GM12878 (cell line): ENCODE measurements at places on chromosomes 7 and 10.

GRCh38 chr10:3805201-3805790, 20.3 kb upstream of the KLF6 start:
- DNase-seq: peak; percentile 71
- no peaks in the 10 kb centered on the region for H3K36me3 ChIP-seq
- H3K4me3 ChIP-seq: peak overlapping the region; percentile 29; the same call in 1 of the 2 replicates
- H3K27ac ChIP-seq: peak overlapping the region; percentile 85
- H3K4me1 ChIP-seq: peaks cover 44% of the 10 kb centered on the region

DNA sequence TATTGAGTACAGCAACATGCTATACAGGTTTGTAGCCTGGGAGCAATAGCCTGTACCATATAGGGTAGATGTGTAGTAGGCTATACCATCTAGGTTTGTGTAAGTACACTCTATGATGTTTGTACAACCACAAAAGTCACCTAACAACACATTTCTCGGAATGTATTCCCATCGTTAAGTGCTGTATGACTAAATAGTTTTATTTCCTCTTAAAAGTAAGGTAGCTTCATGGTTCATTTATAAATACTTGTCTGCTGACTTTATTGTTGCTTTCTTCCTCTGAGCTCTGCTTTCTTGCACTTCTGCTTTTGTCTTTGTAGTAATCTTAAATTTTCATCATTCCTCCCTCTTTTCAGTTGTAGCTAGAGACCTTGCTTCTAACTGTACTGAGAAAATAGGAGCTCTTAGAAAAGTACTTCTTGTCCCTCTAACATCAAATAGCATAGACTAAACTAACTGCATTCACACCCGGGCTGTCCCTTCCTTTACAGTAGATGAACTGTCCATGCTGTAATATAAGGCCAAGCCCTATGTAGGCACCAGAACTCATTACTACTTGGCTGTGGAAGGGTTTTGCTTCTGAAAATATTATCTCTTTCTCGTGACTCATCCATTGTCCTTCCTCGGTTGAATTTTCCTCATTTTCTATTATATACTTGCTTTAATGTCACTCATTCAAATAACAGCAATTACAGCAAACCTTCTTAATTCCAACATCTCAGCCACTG, 55.4 kb upstream of the FAM3C start:
- no peak overlapping the region for H3K27ac ChIP-seq
- no peaks in the 10 kb centered on the region for H3K4me1 ChIP-seq
- no peak for DNase-seq
- H3K36me3 ChIP-seq: no peaks in the 10 kb centered on the region
- H3K4me3 ChIP-seq: no peak overlapping the region

- DNase-seq: no peak
- no peaks in the 10 kb centered on the region for H3K36me3 ChIP-seq
- H3K27ac ChIP-seq: no peak overlapping the region
- no peaks in the 10 kb centered on the region for H3K4me1 ChIP-seq
Observed at GRCh38 chr7:120825576-120825975, 32.4 kb downstream of the TSPAN12 start.

DNA sequence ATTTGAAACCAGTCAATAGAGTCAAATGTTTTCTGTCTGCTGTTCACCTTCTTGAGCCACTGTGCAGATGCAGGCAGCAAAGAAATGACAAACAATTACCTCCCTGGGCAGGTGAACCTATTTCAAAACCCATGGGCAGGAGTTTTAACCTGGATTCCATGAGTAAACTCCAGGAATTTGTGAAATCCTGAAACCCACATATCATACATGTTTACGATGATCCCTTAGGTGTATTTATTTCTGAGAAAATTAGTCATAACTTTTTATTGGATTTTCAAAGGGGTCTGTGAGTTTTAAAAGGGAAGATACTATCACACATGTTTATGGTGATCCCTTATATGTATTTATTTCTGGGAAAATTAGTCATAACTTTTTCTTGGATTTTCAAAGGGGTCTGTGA, 59.8 kb downstream of the ARL5B start:
- DNase-seq: no peak
- no peaks in the 10 kb centered on the region for H3K27me3 ChIP-seq
- H3K27ac ChIP-seq: no peak overlapping the region
- no peak overlapping the region for H3K4me3 ChIP-seq

- no peak overlapping the region for H3K27ac ChIP-seq
- no peaks in the 10 kb centered on the region for H3K4me1 ChIP-seq
- DNase-seq: no peak
- H3K4me3 ChIP-seq: no peak overlapping the region
Observed at GRCh38 chr7:143456992-143457793, 13.9 kb downstream of the TAS2R60 start.

DNA sequence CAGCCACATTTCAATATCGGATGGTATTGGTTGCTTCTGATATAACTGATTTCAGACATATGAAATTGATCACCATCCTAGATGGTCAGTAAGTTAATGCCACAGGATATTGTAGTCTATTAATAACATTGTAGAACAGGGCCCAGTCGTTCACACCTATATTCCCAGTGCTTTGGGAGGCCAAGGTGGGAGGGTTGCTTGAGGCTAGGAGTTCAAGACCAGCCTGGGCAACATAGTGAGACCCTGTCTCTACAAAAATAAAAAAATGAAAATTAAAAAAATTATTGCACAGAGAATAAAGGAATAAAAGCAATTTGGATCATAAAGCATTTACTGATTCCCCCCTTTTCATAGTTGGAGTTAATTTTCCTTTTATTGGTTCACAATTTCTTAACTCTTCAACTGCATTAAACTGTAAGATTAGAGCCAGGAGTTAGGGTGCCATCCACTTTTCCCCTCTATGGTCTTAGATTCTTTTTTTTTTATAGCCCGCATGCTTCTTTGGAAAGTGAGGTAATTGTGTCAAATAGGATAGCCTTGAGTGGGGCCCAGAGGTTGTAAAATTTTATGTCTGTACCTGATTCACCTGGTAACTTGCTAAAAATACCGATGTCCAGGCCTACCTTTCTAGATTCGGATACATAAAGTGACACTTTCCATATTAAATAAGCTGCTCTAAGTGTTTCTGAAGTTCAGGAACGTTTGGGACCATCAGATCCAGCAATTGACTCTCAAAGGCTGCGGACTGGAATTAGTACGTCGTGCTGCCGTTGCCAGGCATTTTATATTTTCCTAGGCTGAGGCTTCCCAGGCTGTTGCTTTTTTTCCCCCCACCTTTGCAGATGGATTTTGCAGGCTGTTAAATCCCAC, 24.7 kb downstream of the ADK start:
- H3K27ac ChIP-seq: peak overlapping the region; percentile 74
- DNase-seq: no peak

DNA sequence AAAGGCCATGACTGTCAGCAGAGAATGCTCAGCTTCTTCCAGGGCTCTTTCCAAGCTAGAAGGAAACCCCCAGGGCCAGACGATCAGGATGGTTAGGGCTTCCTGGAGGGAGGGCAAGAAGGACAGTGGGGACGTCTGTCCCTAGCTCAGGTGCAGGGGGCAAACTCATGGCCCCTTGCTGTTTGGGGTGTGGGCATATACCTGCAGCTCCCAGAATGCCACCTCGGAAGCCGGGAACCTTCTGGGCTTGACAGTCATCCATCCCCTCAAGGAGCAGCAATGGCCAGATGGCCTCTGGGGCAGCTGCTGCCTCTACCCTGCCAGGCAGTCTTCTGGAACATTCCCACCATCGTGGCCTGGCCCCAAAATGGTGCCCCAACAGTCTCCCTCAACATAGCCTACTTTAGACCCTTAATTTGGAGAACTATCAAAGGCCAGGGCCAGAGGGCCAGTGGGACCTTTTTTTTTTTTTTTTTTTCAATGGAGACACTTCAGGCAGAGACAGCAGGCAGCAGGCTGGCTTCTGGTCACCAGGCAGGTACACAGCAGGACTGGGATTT, 40.2 kb upstream of the ZMIZ1 start:
- peaks cover 4% of the 10 kb centered on the region for H3K4me1 ChIP-seq
- H3K4me3 ChIP-seq: no peak overlapping the region
- H3K27me3 ChIP-seq: no peaks in the 10 kb centered on the region; the same call in 1 of the 2 replicates
- DNase-seq: no peak

- no peak for DNase-seq
- H3K27me3 ChIP-seq: no peaks in the 10 kb centered on the region
- no peaks in the 10 kb centered on the region for H3K36me3 ChIP-seq
- no peaks in the 10 kb centered on the region for H3K4me1 ChIP-seq
- H3K27ac ChIP-seq: no peak overlapping the region
- H3K4me3 ChIP-seq: no peak overlapping the region
Observed at GRCh38 chr10:111835574-111835973, 348.0 kb downstream of the GPAM start.
